ENCODE measurements at places on chromosomes 1 and 21.

GRCh38 chr21:37873655-37874054, 42.6 kb downstream of the KCNJ6 start:
- DNase-seq = no peak

- no peak for DNase-seq
Measured at GRCh38 chr1:22825486-22826189, 115.0 kb downstream of the EPHB2 start.

DNA sequence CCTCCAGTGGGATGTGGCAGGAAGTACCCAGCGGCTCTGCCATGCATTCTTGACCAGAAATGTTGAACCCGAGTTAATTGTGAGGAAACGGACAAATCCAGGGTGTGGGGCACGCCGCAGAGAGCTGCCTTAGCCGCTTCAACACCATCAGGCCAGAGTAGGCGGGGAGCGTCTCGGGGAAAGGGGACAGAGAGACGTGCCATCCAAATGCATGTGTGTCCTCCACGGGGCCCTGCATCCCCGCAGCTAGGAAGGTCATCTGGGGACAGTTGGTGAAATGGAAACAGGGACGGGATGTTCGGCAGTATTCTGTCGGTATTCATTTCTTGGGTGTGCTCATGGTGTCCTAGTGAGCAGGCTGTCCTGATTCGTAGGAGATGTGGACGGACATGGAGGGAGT, 59.1 kb upstream of the TRAPPC10 start:
- DNase-seq = no peak

DNA sequence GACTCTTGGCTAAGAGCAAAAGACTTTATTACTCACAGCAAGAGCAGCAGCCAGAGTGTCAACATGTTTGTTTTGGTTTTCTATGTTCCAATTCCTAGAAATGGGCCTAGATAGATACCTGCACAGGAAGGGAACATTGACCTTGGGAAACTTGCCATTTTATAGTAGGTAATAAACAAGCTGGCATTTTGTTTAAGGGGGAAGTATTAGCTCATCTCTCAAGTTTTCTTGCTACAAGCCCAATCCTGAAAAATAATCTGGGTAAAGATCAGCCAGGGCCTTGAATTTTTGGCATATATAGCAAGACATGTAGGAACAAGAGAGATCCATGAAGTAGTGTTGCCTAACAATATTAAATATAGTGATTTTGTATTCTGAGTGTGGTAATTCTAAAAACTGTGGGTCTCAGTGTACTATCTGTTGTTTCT, 51.4 kb upstream of the RGL1 start:
- no peak for DNase-seq

DNA sequence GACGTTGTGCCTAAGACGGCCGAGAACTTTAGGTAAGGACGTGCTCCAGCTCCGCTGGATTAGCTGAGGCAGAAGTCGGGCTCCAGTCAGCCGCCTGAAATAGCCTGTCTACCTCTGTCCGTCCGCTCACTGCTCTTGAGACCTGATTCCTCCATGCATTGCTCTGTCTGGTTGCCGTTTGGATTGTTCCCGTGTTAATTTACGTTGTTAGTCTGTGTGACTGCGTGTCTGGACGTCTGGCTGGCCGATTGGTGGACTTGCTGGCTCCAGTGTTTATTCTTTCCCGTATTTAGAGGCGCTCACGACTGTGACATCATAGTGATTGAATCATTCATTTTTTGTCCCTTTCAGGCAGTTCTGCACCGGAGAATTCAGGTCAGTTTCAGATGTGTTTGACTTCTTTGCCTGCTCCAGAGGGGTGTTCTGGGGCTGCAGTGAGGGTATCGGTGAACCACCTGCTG, 684 bp downstream of the PPIH start:
- no peak for DNase-seq

DNA sequence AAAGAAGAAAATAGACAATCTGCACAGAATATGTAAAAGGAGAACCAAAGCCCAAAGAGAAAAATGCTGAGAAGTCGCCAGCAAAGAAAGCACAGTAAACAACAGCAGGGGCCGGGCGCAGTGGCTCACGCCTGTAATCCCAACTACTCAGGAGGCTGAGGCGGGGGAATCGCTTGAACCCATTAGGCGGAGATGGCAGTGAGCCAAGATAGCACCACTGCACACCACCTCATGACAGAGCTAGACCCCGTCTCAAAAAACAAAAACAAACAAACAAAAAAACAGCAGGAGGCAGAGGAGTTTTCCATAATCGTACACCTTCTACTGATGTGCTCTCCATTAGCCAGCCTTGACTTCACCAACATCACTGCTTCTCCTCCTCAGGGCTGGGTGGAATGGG, 153.2 kb downstream of the LYPLAL1 start:
- no peak for DNase-seq

GRCh38 chr1:102790997-102791396, 317.3 kb downstream of the COL11A1 start:
- no peak for DNase-seq

DNA sequence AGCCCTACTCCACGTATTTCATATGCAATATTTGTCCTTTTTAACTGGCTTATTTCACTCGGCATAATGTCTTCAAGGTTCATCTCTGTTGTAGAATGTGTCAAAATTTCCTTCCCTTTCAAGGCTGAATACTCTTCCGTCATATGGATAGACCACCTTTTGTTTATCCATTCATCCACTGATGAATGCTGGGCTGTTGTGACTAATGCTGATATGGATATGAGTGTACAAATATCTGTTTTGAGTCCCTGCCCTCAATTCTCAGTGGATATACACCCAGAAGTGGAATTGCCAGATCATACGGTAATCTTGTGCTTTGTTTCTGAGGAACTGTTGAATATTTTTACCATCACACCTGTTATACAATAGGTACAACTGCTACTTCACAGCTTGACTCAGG, 155.2 kb upstream of the IRF2BP2 start:
- no peak for DNase-seq

- DNase-seq = no peak
Measured at GRCh38 chr1:9657521-9658032, 6.0 kb downstream of the PIK3CD start.

DNA sequence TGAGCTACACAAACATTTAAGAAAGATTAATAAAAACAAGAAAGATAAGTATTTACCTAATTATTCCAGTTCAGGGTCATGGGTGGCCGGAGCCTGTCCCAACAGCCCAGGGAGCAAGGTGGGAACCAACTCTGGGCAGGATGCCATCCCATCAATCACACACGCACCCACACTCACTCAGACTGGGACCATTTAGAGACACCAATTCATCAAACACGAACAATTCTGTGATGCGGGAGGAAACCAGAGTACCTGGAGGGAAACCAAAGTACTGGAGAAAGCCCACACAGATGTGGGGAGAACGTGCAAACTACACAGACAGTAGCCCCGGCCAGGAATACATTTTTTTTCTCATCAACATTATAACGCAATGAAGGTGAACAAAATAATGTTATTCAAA, 16.2 kb downstream of the WASF2 start:
- DNase-seq = no peak

DNA sequence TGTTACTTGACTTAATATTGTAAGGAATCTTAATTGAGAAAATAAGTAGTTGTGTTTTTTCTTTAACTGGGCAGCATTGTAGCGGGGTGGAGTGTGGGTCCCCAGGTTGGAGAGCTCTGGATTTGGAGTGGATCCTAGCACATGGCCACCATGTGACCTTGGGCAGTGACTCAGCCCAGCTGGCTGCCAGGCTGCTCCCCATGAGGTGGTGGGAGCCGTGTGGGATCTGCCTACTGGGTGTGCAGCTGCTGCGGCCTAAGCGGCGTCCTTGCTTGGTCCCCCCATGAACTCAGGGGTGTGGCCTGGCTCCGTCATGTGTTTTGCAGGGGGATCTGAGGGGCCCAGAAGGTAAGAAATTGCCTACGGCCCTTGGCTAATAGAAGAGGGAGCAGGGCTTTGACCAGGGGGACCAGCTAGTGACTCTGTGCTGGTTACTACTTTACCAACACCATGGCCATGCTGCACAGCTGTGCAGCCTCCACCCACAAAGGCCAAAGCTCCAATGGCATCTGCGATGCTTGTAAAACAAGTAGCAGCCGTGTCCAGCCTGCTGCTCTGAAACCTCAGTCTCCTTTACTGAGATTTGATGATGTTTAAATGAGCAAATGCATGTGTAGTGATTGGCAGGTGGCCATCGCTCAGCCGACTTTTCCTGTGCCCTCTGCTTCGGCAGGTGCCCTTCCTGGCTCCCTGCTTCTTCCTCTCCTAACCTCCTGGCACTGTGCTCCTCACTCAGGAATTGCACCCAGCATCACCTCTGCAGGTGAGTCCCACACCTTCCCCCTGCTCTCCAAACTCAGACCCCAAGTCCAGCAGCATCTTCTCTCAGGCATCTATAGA, 68.3 kb downstream of the ADARB1 start:
- no peak for DNase-seq

GRCh38 chr1:116334868-116335635, 38.0 kb upstream of the ATP1A1 start:
- no peak for DNase-seq

GRCh38 chr1:244406337-244406736, 45.4 kb downstream of the ADSS2 start:
- peak; percentile 48 for DNase-seq

GRCh38 chr21:28751176-28751575, 241.5 kb downstream of the LTN1 start:
- no peak for DNase-seq

DNA sequence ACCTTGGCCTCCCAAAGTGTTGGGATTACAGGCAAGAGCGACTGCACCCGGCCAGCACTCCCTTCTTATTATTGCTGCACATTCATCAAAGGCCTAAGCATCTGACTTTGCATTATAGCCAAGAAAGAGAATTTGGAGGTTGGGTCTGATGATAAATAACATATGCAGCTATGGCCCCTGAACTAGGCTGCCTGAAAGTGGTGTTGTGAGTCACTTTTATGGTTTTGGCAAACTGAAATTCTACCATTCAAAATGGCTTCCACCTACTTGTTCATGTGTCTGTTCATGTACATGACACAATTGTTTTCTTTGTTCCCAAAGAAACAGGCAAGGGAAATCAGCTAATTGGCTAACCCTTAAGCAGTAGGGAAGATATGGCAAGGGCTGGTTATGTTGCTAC, 25.0 kb upstream of the UAP1 start:
- DNase-seq = no peak

- no peak for DNase-seq
Measured at GRCh38 chr21:45001134-45002095, 61.6 kb downstream of the SLX9 start.

- no peak for DNase-seq
Measured at GRCh38 chr1:198660341-198661261, 21.8 kb downstream of the PTPRC start.

GRCh38 chr21:28455253-28455600, 537.5 kb downstream of the LTN1 start:
- DNase-seq = no peak

DNA sequence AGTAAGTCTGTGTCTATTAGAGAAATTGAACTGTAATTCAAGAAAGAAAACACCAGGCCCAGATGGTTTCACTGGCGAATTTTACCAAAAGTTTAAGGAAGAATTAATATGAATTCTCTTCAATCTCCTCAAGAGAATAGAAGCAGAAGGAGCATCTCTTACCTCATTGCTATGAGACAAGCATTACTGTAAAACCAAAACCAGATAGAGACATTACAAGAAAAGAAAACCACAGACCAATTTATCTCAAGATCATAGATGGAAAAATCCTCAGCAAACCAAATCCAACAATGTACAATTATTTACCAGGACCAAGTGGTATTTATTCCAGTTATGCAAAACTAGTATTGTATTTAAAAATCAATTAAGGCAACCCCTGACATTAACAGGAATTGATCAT, 160.6 kb downstream of the LIPI start:
- no peak for DNase-seq

GRCh38 chr1:119987686-119988085, 81.8 kb downstream of the NOTCH2 start:
- DNase-seq = peak; percentile 11

DNA sequence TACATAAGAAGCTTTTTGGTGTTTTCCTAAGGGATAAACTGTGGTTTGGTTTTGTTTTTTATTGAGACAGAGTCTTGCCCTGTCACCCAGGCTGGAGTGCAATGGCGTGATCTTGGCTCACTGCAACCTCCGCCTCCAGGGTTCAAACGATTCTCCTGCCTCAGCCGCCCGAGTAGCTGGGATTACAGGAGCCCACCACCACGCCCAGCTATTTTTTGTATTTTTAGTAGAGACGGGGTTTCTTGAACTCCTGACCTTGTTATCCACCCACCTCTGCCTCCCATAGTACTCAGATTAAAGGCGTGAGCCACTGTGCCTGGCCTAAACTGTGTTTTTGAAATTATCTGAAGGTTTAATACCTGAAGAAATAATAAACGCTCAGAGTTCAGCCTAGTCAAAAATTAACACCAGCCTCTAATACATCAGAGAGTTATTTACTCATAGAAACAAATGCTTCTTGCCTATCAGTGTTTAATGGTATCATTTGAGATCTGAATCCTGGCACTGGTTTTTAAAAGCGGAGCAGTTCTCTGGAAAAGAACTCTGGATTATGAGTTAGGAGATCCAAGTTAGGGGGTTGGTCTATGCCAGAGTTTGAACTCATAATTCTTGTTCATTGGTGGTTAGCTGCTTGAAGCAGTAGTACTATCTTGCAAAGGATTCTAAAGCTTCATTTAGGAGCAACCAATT, 28.7 kb downstream of the ARID4B start:
- DNase-seq = no peak

DNA sequence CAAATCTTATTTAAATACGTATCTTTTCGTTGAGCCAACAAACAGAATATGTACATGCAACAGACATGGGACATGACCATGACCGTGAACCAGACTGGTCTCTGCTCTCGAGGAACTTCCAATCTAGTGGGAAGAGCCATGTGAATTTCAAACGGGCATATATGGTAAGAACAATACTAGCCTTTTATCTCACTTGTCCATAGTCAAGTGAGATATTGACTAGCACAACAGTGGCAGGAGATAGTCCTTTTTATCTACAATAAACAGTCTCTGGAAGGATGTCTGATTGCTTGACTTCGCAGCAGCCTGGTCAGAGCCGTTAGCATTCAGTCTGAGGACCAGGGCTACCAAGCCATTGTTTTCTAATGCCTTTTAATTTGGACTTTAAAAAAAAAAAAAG, 12.6 kb upstream of the PLA2G2C start:
- no peak for DNase-seq

- DNase-seq = no peak
Measured at GRCh38 chr1:16094453-16095158, 21.2 kb upstream of the FAM131C start.

DNA sequence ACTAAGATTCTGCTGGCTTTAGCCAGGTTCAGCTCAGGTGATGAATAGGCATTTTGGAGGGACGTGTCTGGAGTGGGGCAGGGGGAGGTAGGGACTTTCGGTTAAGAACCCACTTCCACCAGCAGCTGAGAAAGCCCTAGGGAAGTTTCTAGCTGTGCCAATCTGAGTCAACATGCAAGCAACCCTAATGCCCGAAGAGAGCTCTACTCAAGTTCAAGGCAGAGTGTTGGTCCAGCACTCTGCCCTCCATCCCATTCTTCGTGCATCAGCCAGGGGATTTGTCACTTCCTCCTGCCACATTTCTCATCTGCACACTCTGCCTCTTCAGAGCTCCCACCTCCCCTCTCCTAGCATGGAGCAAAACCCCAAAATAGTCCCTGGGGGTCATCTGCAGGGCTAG, 208.8 kb downstream of the HIVEP3 start:
- no peak for DNase-seq
